ENCODE measurements at places on chromosomes 6 and 20.

GRCh38 chr20:6185268-6185667 lies 62.4 kb upstream of the FERMT1 start:
- no peak for DNase-seq

GRCh38 chr20:21393816-21394519 lies 3.4 kb downstream of the NKX2-4 start:
- DNase-seq, result no peak

GRCh38 chr20:61573415-61574305 lies 321.6 kb downstream of the CDH4 start:
- no peak for DNase-seq

DNA sequence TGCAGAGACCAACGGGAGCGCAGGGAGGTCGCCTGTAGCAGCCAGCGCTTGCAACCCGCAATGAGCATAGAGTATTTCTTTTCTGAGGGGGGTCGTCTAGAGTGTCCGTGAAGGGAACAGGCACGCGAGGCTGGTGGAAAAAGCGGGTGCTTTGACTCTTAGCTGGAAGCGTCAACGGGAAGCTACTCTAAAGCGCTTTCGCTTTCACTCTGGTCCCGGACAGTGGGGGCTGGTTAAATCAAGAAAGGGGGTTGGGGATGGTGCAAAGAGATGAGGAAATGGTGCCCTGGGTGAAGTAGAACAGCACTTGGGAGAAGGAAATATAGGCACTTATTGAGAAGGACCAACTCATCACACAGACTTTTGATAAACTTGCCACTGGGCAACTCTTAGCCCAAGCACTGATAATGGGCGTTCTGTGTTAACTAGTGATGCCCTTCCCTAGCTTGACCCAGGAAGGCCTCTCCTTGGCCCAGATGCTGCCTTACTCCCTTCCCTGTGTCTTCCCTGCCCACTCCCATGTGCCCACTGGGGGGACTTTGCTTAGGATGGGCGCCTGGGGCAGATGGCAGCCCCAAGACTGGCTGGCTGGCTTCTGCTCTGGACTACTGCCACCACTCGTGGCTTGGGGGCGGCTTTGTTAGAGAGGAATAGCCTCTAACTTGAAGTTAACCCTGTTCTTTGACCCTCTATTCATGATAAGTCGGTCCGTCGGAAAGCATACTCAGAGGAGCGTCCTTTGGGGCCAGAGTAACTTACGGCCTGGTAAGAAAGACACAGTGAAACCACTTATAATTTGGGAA lies 585 bp downstream of the PSMB9 start:
- DNase-seq, result peak; percentile 22

DNA sequence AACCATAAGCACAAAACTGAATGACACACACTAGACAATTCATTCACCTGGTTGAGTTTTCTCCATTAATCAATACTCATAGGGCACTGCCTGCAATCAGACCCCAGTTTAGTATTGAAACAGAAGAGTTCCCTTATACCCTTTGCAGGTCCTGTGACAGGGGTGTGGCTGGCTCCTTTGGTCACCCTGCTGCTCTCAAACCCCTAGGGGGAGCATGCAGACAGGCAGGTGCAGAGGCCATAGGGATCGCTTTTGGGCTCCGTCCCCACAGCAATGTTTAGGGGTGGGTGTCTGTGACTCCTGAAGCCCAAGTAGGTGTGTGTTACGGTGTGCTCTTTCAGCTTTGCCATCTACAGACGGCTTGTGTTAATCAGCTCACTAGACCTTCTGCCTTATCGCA lies 210.4 kb downstream of the CENPW start:
- DNase-seq, result no peak

DNA sequence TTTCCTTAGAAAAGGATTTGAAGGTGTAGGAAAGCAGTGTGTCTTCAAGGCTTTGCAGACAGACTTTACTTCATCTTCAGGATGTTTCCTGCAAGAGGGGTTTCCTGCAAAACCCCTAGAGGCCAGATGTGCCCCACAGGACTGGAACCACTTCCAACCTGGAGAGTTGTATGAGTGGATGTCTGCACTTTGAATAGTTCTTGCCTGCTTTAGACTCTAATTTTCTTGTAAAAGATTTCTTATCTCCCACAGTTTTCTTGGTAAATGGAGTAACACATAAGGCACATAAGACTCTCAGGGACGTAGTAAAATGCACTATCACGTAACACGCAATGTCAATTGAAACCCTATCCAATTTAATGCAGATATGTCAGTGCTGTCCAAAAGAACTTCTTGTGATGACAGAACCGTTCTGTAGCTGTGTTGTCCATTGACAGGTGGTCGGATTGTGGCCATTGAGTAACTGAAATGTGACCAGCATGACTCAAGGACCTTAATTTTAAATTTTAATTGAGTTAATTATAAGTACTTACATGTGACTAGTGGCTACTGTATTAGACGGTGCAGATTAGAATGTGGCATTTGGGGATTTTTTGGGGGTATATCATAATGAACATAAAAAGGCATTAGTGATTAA lies 118.7 kb downstream of the JARID2 start:
- no peak for DNase-seq

GRCh38 chr6:99416892-99417767 lies 8.0 kb downstream of the PNISR start:
- DNase-seq, result no peak

GRCh38 chr6:146582857-146583256 lies 15.9 kb upstream of the ADGB start:
- peak; percentile 29 for DNase-seq

GRCh38 chr6:69812746-69813427 lies 16.1 kb upstream of the LMBRD1 start:
- no peak for DNase-seq

- no peak for DNase-seq
Measured at GRCh38 chr6:113364766-113365165, 492.4 kb upstream of the MARCKS start.

- DNase-seq, result no peak
Measured at GRCh38 chr6:145530454-145530853, 204.9 kb downstream of the EPM2A start.

DNA sequence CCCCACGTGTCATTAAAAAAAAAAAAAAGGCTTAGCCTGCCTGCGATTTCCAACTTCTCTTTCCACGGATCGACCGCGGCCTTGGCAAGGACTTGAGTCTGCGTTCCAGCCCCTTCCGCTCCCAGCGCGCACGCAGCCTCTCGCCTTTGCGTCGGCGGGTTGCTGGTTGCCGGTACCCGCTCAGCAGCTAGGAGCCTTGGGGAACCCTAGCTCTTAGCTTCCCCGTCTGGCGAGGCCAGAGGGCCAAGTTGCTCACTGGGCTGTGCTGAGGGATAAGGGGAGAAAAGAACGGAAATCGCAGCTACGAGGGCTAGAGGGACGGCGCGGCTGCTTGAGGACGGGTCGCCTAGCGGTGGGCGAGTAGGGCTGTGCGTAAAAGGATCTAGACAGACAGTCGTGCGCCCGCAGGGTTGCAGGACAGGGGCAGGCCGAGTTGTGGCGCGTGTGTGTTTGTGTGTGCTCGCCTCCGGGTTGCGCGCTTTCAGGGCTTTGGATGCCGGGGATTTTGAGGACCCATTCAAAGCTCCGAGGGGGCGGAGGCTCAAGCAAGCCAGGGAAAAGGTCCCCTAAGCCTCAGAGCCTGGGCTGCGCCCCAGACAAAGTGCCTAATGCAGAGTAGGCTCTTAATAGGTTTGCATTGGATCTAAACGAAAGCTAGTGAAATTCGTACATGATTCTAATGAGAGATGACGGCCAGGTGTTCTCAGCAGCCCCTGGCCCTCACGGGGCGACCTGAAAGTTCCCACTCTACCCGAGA lies 40.5 kb upstream of the OSTM1 start:
- peak; percentile 50 for DNase-seq

DNA sequence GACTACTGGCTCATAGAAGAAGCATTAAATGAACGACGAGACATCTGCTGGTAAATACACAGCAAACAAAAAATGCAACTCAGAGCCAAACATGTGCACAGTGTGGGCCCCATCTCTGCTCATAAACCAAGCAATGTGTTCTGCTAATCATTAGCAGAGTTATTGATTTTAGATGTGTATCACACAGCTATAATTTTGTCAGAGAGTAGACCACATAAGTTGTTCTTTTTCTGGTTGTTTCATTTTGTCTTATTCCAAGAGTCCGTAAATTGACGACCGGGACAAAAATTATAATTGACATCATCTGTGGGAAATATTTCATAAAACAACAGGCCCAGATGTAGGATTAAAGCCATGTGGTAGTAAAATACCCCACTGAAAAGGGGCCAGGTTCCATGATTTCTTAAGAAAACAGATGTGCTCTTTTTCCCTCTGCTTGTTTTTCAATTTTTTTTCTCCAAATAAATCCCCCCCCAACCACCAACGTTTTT lies 423.6 kb downstream of the HAO1 start:
- DNase-seq, result peak; percentile 85

- DNase-seq, result no peak
Measured at GRCh38 chr6:6840831-6841291, 252.3 kb downstream of the LY86 start.

DNA sequence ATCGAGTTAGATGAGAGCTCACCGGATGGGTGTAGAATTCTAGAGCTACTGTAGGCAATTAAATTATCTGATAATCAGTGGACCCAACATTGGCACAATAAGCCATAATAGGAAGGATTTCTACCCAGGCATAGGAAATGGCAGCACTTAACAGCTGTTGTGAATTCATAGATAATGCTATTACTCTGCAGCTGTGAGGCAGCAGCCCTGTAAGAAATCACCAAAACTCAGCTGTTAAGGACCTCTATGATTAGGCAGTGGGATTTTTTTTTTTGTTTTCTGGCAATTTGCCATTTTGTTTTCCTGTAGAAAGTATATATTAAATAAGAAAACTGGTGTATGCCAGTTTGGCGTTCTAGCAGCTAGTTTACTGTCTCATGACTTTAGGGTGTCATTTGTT lies 609.1 kb upstream of the SLC35B3 start:
- DNase-seq, result no peak

- DNase-seq, result peak; percentile 61
Measured at GRCh38 chr20:45064812-45065211, 36.1 kb downstream of the KCNS1 start.

GRCh38 chr20:7980332-7981046 lies 39.1 kb downstream of the TMX4 start:
- peak; percentile 40 for DNase-seq

DNA sequence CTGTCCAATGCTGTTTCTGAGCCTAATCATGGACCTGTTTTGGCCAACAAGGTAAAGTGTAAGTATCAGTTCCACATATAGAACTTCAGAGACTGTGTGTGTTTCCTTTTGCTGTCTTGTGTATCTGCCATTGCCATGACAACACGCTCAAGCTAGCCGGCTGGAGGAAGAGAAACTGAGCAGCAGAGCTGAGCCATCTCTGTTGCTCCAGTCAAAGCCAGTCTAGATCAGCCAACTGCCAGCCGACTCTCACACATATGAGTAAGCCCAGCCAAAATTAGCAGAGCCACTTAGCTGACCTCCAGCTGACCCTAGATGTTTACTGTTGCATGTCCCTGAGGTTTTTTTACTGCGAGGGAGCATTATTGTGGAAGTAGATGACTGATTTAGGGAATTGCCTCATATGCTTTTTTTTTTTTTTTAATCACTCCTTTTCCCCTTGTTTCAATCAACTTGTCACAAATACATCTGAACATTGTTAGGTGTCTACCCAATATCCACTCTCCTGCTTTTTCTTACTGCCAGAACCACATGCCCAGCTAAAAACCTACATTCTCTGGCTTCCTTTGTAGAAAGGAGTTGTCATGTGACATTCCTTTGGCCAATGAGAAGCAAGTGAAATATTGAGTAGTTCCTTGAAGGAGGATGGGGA lies 304.3 kb upstream of the SUPT3H start:
- DNase-seq, result peak; percentile 17

DNA sequence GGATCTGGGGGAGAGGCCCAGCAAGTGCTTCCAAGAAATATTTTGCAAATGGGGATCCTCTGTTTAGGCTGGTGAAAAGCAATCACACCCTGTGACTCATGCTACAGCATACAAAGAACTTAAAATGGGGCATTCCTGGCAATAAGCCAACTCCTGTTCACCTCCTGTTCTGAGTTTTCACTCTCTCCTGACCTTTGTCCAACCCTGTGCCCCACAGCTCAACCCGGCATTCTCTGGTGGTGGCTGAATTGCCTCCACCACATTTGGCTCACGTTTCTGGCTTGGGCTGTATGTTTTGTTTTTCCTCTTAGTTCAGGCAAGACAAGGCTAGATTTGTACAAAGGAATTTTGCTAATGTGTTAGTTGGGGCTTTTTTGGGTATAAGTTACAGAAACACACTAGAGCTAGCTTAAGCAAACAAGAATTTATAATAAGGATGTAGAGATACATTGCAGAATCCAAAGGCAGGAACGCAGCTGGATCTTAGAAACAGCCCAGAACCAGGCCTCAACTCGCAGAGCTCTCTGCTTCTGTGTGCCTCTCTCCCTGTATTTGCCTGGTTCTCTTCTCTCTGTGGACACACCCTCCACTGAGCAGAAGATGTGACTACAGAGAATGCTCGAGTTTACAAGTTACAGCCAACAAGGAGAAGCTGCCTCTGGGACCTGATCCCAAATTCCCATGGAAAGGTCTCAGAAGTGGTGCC lies 9.4 kb downstream of the ABCC10 start:
- DNase-seq, result peak; percentile 90

- DNase-seq, result no peak
Measured at GRCh38 chr20:39857835-39858234, 831.2 kb downstream of the MAFB start.

DNA sequence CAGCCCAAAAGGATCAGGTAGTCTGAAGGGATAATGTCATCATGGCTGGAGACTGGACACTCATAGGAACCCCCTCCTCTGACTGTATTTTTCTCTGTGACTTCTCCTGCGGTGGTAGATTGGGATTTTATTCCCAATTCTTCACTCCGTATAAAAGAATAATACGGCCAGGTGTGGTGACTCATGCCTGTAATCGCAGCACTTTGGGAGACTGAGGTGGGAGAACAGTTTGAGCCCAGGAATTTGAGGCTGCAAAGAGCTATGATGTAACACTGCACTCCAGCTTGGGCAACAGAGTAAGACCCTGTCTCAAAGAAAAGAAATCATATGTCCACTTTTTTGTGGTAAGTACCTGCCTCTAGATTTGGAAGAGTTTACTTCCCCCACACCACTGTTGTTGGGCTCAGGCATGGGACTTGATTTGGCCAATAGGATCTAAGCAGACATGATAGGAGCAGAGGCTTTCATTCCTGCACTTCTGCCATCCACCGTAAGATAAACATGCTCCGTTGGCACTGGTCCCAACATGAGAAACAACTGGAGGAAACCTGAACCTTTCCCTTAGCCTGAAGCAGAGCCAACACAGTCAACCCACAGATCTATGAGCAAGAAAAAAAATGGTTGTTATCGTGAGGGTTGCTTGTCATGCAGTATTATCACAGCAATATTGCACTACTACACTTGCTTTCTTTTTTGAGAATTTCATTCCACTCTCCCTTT lies 82.0 kb downstream of the JPH2 start:
- peak; percentile 75 for DNase-seq

- DNase-seq, result peak; percentile 24
Measured at GRCh38 chr6:119612911-119613381, 263.4 kb upstream of the MAN1A1 start.

- DNase-seq, result no peak
Measured at GRCh38 chr20:16314748-16315159, 258.5 kb downstream of the KIF16B start.

DNA sequence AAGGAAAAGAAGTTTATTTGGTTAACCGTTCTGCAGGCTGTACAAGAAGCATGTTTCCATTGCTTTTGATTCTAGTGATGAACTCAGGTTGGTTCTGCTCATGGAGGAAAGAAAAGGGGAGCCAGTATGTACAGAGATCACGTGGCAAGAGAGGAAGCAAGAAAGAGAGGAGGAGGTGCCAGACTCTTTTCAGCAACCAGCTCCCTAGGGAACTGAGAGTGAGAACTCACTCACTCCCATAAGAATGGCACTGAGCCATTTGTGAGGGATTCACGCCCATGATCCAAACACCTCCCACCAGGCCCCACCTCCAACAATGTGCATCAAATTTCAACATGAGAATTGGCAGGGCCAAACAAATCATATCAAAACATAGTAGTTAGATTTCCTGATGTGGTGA lies 649.1 kb downstream of the EPM2A start:
- peak; percentile 62 for DNase-seq

Measured in fibroblast of gingiva (primary cell).